A549 treated with GW870086 at 1 μM for 4 hours (cell line): ENCODE measurements at places on chromosomes 6 and 20. TPM values are rescaled to one million over a fixed set of nuclear protein-coding genes. Genes with fewer than 3 reads are reported as not detected.

The SNAP91 gene
- 0.10 to 0.30 TPM (median 0.20 TPM) in 4 of 5 replicates, not detected in the other for total RNA-seq

The VNN1 gene
- total RNA-seq: 0.03 to 0.07 TPM (median 0.05 TPM) in 3 of 5 replicates, not detected in the others

The ALDH8A1 gene
- 0.10 to 0.38 TPM (median 0.23 TPM) in 5 replicates for total RNA-seq

The PNPLA1 gene
- not detected in 5 replicates for total RNA-seq

The TNFRSF21 gene
- total RNA-seq: 17.1 to 19.9 TPM (median 19.0 TPM) in 5 replicates
